ENCODE measurements at places on chromosomes 1 and 21. TPM values are rescaled to one million over a fixed set of nuclear protein-coding genes. Genes with fewer than 3 reads are reported as not detected.

Gene S100A12
- total RNA-seq = not detected

Gene IL23R
- not detected for total RNA-seq

- DNase-seq = no peak
Observed at GRCh38 chr1:178046591-178047270, 47.2 kb upstream of the RASAL2 start.

Gene FALEC
- 0.88 TPM for total RNA-seq

Gene PLA2G2D
- not detected for total RNA-seq

DNA sequence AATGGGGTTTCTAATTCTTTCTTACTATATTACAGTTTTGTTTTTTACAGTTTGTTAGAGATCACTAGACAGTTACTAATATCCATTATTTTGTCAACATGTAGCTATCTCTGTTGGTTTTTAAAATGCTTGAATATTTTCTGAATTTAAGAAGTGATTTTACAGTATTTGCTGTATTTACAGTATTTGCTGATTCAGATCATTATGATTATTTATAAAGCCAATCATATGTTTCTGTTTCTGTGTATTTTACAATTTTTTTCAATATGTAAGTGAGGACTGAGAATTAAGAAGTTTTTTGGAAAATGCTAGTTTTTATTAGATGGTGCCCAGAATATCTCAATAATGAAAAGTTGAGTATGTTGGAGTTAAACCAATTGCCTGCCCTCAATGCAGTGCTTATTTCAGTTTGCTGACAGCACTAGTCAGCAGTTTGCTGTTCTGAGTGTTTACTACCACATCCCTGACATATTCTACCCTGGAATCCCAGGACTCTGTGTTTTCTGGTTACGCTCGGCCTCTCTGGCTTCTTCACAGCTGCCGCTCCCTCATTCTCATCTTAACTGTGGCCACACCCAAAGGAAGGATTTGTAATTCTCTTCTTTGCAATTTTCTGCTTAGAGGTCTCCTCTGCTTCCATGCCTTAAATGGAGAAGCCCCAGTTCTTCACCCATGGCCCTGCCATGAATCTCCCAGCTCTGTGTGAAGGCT lies 68.0 kb upstream of the BACH1 start:
- no peak for DNase-seq

- DNase-seq = no peak
Observed at GRCh38 chr1:234409328-234409727, 36.1 kb downstream of the COA6 start.

DNA sequence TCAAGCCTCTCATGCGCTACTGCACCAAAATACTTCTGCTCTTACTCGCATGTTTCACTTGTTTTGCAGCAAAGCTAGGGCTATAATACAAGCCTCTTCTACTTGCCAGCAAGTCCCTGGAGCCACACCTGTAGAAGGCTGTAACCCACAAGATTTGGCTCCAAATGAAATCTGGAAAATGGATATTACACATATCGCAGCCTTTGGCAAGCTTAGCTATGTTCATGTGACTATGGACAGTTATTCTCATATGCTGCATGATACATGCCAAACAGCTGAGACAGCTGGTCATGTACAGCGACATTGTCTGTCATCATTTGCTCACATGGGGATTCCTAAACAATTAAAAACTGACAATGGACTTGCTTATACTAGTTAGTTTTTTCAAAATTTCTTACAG lies 270.3 kb downstream of the COL11A1 start:
- DNase-seq = no peak

DNA sequence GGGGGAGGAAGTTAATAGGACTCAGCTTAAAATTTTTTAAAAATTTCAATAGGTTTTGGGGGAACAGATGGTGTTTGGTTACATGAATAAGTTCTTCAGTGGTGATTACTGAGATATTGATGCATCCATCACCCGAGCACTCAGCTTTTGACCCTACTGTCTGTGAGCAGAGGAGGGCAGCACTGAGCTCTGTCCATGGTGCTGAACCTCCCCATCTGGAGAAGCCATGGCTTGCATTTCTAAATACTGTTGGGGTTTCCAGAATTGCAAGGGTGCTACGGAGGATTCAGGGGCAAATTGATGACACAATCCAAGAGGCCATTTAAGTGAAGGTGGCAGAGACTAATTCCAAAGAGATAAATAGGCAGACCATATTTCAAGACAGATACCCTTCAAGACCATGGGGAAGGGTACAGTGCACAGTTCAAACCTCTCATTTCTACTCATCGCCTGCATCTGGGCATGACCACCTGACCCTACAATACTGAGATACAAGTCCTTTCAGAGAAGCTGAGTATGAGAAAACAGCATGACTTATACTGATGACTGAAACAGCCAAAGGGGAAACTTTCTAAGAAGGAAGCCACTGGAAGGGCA lies 17.2 kb downstream of the SYT2 start:
- peak; percentile 29 for DNase-seq

Gene PLCH2
- 3.0 TPM for total RNA-seq

GRCh38 chr1:212518188-212519054 lies 85.7 kb downstream of the NENF start:
- peak; percentile 25 for DNase-seq

DNA sequence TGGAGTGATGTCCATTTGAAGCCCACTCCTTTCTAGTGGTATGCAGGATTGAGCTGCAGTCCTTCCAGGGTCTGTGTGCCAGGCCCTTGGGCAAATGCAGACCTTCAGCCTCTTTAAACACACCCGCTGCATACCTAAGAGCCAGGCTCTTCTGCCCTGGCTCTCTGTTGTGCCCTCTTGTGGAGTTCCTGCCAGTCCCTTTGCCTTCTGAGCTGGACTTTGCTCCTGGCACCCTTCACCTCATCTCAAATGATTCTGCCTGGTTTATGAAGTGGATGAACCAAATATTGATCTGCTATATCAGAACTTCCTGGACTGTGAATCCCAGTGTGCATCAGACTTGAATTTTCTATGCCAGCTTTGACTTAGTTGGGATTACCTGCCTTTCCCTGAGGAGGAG lies 158.8 kb downstream of the URB2 start:
- DNase-seq = no peak

Gene SDHC
- total RNA-seq = 55.3 TPM

DNA sequence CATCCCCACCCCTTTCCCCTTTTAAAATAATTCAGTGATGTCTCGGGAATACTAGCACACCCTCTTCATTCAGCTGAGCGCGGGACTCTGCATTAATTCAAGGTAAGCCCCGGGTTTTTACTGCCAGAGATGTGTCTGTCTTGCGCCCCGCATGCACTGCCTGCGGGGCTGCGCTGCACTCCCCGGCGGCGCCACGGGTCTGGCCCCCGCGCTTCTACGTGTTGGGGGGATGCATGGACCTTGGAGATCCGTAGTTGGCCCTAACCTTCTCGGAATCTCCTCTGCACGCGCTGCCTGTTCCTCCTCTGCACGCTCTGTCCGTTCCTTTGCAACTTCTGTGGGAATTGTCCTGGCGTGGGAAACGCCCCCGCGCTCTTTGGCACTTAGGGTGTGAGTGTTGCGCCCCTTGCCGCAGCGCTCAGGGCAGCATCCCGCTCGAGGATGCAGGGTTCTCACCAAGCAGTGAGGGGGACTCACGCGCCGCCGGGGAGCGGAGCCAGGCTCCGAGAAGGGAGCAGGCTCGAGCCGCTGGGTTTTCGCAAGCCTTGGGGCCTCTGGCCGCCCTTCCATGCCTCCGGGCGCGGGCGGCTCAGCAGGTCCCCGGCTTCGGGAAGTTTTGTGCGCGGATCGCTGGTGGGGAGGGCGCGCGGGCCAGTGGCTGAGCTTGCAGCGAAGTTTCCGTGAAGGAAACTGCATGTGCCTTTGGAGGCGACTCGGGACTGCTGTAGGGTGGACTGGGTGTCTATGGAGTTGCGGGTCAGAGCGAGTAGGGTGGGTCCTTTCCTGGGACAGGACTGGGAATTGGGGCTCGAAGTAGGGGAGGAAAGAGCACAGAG lies 165.1 kb upstream of the CACNA1E start:
- DNase-seq = no peak

DNA sequence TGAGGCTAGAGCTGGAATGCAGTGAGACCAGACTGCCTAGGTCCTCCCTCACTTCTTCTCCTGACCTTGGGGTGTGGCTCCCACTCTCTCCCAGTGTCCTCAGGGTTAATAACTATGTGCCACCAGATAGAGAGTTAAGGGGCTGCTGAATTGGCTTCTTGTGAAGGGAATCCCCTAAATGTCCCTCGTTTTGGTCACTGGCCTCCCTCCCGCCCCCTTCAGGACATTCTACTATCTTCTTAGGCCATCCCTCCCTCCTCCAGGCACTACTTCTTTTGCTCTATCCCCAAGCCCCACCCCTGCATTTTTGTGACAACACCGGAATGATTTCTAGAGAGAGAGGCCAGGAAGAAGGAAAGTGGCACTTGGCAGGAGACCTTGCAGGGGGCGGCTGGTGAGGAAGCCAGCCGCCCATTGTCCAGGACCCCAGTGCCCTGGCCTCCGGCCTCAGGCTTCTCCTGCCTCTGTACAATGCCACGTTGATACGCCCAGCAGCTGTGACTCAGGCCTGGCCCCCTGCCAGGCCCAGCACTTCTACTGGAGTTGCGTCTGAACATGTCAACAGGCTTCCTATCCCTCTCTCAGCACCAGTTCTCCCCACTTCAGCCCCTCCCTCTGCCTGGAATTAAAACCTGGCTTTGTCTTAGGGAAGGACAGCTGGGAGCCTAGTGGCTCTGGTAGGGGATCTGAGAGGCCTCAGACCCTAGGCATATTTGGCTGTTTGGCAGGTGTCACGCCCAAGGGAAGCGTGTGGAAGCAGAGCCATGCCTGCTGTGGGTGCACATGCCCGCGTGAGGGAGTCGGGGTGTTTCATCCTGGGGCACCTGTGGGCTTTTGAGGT lies 9.1 kb downstream of the LMNA start:
- peak; percentile 97 for DNase-seq

Gene KLHDC8A
- not detected for total RNA-seq

- no peak for DNase-seq
Observed at GRCh38 chr1:179321533-179322216, 28.1 kb downstream of the SOAT1 start.

All from uterus (tissue), 4 donors.